ENCODE measurements at places on chromosomes 4 and X.

DNA sequence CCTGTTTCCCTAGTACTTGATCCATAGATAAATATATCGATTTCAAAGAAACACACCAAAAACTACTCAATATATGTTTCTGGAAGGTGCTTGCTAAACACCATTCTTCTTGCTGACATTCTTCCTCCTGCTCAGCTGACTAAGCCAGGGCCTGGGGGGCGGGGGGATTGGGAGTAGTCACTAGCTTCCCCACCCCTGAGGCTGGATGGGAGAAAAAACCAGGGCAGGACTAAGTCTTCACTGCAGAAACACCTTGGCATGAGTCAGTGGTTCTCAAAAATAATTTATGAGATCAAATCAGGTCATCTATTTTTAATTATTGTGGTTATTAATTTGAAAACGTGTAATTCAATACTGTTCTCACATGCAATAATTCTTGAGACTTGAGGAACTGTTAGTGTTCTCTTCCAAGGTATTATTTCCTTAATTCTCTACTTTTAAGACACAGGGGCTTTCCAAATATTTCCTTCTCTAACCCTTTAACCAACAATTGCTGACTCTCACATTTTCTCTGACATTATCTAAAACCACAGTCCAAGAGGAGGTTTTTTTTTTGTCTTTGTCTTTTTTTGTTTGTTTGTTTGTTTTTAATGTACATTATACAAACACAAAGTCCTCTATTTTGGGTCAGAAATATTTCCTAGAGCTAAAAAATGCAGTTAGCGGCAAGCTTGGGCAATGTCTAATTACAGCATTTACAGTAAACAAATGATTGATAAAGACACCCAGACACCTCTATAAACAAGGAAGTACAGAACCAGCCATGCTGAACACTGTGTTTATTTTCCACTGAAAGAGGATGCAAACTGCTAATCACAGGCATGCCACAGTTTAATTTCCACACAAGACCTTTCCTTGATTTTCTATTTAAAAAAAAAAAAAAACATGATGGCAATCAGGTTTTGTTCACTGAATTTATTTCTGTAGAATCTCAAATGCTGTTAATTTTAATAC lies 120.3 kb upstream of the USP9X start:
- no peak for DNase-seq

DNA sequence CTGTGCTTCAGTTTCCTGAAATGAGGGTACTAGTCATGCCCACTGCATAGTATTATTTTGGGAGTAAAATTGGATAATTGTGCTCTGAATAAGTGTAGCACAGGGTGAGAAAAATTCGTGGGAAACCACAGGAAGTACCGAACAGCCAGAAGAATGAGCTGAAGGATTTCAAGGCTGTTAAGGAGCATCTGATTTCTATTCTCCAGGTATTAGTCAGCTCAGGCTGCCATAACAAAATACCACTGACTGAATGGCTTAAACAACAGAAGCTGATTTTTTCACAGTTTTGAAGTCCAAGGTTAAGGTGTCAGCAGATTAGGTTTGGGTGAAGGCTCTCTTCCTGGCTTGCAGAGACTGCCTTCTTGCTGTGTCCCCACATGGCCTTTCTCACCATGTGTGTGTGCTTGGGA lies 41.9 kb downstream of the WWC2 start:
- DNase-seq, result no peak

GRCh38 chr4:82398263-82398662 lies 24.5 kb upstream of the HNRNPD start:
- DNase-seq, result no peak

DNA sequence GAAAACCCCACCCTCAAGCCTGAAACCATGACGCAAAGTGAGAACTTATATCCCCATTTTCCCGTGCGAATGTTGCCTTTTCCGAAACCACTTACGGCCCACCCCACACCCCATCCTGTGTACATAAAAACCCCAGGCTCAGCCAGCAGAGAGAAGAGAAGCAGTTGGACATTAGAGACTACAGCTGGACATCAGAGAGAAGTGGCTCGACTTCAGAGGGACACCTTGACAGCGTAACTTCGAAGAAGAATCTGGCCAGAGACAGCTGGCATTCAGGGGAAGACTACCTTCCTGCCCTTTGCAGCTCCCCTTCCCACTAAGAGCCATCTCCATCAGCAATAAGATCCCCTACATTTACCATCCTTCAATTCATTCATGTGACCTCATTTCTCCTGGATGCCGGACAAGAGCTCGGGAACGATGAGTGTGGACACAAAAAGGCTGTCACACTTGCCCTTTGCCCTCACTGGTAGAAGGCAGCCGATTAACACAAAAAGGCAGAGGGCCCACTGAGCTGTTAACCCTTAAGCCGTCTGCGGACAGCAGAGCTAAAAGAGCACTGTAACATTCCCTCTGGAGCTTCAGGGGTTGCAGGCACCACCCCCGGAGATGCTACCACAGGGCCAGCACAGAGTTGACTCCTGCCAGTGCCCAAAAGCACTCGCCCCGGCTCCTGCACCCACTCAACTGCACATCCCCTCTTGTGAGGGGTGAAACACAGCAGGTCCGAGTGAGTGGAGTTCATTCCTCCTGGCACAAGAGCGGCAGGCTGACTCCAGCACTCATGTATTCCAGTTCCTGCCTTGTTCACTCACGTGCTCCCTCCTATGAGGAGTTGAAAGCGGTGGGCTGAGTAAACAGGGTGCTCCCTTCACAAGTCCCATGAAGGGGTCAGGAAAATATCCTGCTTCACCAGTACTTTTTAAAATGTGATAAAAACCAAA lies 7.5 kb downstream of the CHM start:
- no peak for DNase-seq

DNA sequence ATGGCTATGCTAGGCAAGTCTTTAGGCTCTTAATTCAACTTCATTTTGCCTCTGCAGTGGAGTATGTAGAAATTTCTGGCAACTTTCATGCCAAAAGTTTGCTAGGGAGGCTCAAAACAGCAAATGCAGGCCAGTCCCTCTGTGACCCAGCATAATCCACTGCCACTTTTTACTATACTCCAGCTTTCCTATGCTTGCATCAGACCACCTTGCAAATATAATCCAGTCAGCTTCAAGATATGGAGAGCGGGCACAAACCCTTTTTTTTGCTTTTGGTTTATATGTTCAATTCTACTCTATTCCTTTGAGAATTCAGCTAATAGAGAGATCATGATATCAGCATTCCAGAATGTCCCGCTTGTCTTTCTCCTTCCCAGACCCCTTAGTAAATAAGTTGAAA lies 192.0 kb upstream of the PABPC4L start:
- DNase-seq, result no peak

GRCh38 chr4:155099231-155099630 lies 109.2 kb upstream of the NPY2R start:
- no peak for DNase-seq

DNA sequence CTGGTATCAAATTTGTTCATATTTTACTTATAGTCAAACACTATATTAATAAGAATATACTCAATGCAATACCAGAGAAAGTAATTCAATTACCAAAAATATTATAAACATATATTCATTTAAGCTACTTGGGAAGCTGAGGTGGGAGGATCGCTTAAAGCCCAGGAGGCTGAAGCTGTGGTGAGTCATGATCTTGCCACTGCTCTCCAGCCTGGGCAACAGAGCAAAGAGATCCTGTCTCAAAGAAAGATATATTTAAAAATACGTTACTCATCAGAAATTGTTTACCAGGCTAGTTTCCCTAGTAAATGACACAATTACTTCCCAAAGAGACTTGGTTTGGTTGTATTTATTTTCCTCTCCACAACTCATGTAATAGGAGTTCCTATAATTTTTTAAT lies 433.6 kb downstream of the GASK1B start:
- DNase-seq, result no peak

- DNase-seq, result no peak
These were observed 28.3 kb downstream of the CYTL1 start for GRCh38 chr4:4990857-4991540.

GRCh38 chr4:150342945-150343344 lies 239.0 kb upstream of the MAB21L2 start:
- DNase-seq, result no peak

DNA sequence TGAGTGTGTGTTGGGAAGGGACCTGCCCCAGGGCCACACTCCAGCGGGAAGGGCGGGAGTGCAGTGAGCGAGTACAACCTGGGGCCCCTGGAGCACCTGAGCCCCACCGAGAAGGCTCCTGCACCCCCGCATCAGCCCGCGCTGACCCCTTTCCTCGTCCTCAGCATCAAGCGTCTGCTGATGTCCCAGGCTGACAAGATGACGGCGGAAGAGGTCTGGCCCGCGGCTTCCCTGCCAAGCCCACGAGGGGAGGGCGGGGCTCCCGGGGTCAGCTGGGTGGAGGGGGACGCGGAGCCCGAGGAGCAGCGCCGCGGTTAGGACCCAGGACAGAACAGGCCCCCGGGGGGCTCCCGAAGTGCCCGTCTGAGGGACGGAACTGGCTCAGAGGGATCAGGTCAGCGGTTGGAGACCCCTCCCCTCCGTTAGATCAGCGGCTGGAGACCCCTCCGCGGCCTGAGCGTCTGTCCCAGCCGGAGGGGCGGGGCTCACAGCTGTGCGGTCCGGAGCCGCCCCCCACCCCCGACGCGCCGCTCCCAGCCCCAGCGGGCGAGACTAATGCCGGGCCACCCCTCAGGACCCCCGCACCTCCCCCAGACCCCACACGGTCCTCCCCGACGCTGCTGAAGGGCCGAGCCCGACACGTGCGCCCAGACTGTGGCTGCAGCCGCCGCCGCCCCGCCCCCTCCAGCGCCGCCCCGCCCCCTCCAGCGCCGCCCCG lies 6.7 kb downstream of the MYL5 start:
- DNase-seq, result no peak

DNA sequence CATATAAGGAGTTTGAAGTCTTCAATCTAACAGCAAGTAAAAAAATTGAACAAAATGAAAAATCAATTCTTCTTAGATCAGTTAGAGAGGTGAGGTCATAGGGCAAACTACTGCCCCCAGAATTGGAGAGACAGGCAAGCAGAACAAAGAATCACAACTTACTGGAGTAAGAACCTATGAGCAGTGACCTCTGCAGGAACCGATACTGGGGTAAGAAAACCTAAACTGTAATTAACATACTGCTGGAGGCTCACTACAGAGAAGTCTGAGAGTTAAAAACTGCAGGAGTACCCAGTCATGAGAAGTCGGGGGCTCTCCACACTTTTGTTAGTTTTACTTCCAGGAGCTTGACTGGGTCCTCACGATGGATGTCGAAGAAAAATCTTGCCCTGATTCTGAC lies 16.0 kb downstream of the CLDN22 start:
- no peak for DNase-seq

- DNase-seq, result no peak
These were observed at the start of gene MGAT4D for GRCh38 chr4:140497747-140498636. Gene MGAT4D (minus strand): TSS chr4:140498293. CDS start chr4:140498222, 71 bp downstream.

GRCh38 chr4:27187786-27188185 lies 327.1 kb downstream of the STIM2 start:
- no peak for DNase-seq

DNA sequence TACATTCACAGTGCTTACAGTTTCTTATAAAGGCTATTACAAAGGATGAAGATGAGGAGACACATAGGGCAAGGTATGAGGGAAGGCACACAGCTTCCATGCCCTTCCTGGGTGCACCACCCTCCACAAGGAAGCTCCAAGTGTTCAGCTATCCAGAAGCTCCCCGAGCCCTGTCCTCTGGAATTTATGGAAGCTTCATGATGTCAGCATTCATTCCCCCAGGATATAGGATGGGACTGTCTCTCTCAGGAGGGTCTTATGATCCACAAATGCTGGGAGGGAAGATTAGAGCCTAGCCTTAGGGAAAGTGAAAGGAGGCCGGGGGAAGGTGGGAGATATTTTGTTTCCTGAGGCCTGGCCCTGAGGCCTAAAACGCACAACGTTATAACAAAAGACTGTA lies 236.0 kb downstream of the ANK2 start:
- no peak for DNase-seq

- DNase-seq, result peak; percentile 31
These were observed 456 bp downstream of the SNX12 start for GRCh38 chrX:71067712-71068043.

GRCh38 chr4:121277194-121278105 lies 103.4 kb downstream of the QRFPR start:
- no peak for DNase-seq

DNA sequence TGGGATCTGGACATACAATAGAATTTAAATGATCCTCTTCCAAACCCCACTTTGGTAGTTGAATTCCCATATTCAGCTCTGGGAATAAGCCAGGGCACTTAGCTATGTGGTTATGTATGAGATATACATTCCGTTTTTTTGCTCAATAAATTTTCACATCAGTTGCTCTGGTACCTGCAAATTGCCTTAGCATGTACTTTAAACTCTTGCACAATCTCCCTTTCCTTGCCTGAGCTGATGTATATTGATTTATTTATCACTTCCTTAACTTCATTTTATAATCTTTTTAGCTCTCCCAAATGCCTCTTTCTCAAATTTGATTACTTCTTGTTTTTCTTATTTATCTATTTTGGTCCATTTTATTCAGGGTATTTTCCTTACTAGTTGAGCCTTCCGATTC lies 90.1 kb upstream of the AGA start:
- no peak for DNase-seq

DNA sequence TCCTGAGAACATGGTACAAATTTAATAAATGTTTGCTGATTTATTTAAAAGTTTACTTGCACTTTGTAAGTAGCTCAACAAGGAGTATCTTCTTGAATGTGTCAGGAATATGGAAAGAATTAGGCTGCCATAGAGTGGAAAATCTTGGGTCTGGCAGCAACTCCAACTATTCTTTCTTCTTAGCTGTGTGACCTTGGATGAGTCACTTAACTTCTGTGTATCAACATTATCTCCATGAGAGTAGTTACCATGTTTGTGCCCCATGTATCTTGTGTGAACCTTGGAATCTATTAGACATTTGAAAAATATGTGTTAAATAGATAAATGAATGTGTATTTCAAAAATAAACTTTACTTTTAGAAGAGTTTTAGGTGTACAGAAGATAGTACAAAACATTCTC lies 348.8 kb downstream of the GBA3 start:
- DNase-seq, result no peak

GRCh38 chr4:15043226-15043625 lies 40.9 kb downstream of the CPEB2 start:
- DNase-seq, result no peak

DNA sequence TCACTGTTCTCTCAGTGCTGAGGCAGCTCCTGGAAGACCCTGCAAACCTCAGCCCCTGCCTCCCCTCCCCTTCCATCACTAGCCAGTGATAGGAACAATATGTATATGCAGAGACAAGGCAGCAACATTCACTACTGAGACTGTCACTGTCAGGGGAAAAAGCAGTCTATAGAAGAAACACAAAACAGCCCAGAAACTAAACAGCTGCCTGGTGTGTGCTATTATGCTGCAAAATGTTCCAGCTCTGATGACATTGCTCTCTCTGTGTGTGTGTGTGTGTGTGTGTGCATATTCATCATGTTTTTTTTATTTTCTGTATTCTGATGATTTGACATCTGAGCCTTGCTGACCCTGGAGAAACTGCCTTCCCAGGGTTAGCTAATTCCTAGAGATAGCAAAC lies 147.2 kb downstream of the SPATA18 start:
- no peak for DNase-seq

GRCh38 chr4:19372390-19372789 lies 879.3 kb upstream of the SLIT2 start:
- no peak for DNase-seq

GRCh38 chrX:112066813-112067212 lies 15.8 kb downstream of the TRPC5 start:
- DNase-seq, result no peak

Measured in cerebellar nuclear complex (tissue), 1 donor.